ENCODE measurements at places on chromosomes 13 and 19.

DNA sequence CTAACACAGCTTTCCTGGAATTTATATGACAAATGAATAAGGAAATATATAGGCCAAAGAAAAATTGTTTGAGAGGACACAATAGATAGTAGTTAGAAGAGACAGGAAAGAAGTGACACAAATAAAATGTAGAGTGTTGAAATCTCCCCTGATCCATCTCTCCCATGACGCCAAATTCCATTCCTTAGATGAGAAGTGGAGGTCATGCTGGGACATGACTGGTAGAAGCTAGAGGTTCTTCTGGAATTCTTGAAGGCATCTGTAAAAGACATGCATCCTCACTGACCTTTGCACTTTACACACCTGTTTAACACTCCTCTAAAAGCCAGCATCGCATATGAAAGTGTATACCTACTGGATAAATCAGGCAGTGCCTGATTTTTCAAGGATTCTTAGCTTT, 67.8 kb downstream of the DGKH start:
- no peak for DNase-seq

DNA sequence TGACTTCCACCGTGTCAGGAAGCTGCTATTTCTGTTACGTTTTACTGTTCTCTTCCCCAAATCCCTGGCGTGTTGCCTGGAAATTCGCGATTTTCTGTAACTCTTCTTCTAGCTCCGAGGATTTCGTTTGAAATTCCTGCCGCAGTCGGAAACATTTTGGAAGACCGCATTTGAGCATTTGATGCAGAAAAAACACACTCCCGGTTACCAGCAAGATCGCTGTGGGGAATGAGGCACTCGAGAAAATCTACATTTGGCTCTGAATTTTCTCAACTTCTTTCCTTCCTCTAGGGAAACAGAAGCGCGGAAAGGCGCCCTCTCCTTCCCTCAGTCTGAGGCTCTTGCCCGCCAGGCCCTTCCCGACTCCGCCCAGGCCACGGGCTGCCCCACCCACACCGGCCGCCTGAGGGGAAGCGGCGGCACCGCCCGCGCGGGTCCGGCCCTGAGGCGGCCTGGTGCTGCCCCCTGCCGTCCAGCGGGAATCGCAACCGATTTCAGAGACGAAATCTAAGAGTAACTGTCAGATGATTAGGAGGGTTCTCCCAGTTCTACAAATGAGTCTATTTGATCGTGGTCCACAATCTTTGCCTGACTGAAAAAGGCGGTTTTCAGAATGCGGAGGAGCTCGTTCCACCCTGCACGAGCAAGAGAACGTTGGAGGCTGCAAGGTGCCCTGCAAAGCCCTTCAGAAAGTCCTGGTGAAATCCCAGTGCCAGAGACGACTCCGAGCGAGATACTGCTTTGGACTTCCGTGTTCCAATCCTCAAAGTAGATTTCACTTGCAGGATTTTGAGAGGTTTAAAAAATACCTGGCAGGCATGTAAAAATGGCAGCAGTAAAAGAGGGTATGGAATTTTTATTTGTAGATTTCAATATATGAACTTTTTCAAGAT, 18.4 kb upstream of the TUBGCP3 start:
- DNase-seq = peak; percentile 97

DNA sequence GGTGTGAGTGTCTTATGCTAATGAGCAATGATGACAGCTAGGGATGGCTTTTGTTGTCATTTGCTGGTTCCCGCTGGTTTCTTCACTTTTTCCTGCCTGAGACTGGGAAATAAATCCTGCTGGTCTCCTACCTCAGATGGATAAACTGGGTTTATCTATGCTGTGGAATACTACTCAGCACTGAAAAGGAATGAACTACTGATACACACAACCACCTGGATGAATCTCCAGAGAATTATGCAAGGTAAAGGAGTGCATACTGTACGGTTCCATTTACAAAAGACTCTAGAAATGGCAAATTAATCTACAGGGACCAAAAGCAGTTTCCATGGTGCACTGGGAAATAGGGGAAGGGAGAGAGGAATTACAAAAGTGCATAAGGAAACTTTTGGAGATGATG, 41.2 kb upstream of the UBE2L5 start:
- DNase-seq = no peak

- DNase-seq = no peak
Observed at GRCh38 chr13:34681405-34681955, 260.6 kb upstream of the NBEA start.

GRCh38 chr19:10137751-10138682, 18.3 kb upstream of the EIF3G start:
- peak; percentile 70 for DNase-seq

DNA sequence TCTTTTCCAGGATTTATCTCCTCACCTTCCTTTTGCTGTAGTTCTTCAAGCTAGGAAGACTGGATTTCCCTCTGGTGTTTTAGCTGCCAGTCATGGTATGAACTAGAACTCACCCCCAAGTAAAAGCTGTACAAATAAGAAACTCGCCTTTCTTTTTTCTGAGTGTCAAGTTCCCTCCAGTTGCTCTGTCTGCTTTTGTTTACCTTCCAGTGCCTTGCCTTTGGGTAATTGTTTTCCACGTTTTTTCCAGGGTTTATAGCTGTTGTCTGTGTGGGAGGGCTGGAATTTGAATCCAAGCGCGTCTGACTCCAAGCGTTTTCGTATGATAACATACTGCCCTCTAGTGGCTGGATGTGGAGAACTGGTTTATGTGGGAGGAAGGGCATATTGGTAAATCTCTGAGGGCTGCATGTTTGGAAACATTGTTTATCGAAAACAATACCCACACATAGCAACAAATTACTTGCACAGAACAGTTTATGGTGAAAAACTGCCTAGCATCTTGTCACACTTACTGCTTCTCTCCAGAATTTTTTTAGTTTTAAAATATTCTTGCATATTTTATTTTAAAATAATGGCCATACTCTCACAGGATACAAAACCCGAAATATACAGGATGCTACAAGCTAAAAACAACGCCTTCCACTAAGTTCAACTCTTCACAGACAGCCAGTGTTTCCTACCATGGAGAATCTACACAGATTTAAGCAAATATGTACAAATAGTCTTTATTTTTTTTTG, 19.2 kb downstream of the RCN3 start:
- DNase-seq = no peak

GRCh38 chr19:11010041-11010440, 49.2 kb downstream of the SMARCA4 start:
- DNase-seq = no peak

- no peak for DNase-seq
Observed at GRCh38 chr19:3233831-3234230, 9.4 kb downstream of the CELF5 start.

- peak; percentile 95 for DNase-seq
Observed at GRCh38 chr19:12551060-12551832, at the start of gene ZNF564. ZNF564 (minus strand) TSS chr19:12551482; CDS start chr19:12551332, 150 bp downstream.

- DNase-seq = no peak
Observed at GRCh38 chr19:14361824-14362223, 19.4 kb upstream of the ADGRE5 start.

DNA sequence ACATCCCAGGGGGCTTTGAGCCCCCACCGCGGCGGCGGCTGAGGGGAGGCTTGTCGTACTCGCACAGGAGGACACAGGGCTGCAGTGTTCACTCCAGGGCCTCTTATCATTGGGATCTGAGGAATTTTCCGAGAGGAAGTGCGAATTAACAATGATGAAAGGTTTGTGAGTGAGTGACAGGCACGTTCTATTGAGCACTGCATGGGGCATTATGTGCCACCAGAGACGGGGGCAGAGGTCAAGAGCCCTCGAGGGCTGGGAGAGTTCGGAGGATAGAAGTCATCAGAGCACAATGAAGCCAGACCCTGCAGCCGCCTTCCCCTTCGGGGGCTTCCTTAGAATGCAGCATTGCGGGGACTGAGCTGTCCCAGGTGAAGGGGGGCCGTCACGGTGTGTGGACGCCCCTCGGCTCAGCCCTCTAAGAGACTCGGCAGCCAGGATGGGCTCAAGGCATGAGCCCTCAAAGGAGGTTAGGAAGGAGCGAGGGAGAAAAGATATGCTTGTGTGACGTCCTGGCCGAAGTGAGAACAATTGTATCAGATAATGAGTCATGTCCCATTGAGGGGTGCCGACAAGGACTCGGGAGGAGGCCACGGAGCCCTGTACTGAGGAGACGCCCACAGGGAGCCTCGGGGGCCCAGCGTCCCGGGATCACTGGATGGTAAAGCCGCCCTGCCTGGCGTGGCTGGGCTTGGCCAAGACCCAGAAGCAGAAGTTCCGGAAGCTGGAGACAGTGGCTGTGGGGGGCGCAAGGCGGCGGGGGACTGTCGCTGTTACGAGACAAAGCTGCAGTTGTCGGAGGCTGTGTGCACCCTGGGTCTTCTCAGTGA, 53.9 kb downstream of the MCF2L start:
- no peak for DNase-seq

DNA sequence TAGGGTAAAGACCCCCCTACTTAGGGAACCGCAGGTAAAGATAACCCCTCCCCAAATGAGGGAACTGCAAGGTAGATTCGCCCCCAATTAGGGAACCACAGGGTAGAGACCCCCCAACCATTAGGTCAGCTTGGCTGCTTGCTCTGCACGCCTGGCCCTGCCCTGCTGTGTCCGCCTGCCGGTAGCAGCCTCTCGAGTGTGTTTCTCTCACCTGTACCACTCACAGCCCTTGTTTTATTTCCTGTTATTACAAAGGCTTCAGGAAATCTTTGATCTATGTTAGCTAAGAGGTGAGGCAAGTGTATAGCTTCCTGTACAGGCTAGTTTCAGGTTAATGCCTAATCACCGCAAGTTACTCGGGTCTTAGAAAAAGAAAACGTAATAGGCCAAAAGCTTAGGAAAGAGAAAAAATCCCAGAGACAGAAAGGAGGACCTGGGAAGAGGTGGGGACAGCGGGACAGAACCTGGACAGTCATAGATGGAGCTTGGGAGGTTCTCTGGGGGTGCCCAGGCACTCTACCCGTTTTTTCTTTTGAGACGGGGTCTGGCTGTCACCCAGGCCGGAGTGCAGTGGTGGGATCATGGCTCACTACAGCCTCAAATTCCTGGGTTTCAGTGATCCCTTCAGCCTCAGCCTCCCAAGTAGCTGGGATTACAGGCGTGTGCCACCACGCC, 23.1 kb upstream of the EIF3G start:
- DNase-seq = no peak

DNA sequence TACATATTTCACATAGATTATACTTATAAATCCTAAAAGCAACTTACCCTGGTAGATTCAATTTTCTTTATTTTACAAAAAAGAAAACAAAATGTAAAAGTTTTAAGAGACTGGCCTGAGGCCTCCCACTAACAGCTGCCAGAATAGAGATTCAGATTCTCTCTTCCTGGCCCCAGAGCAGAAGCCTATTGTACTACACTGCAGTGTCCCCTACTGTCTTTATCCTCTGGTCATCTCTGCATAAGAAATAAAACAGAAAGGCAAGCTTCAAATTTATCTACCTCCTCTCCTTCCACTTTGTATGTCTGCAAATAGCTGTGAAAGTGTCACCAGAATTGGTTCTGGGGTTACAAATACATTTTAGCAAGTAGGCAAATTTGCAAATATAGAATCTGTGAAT, 1004.1 kb upstream of the PCDH9 start:
- DNase-seq = no peak

DNA sequence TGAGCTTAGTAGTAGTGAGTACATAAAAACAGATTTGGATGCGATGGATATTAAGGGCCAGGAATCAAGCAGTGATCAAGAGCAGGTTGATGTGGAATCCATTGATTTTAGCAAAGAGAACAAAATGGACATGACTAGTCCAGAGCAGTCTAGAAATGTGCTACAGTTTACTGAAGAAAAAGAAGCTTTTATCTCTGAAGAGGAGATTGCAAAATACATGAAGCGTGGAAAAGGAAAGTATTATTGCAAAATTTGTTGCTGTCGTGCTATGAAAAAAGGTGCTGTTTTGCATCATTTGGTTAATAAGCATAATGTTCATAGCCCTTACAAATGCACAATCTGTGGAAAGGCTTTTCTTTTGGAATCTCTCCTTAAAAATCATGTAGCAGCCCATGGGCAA, 11.4 kb downstream of the CHAMP1 start:
- DNase-seq = no peak

GRCh38 chr19:47435883-47436417, 16.6 kb upstream of the MEIS3 start:
- DNase-seq = no peak

Data from Right ventricle myocardium inferior (tissue), 1 donor.